ENCODE measurements at places on chromosomes 1 and 21.

GRCh38 chr1:3036447-3037280 is 15.4 kb downstream of the ACTRT2 start:
- DNase-seq: no peak

- DNase-seq: no peak
Observed at GRCh38 chr1:180097326-180097605, 57.4 kb upstream of the QSOX1 start.

DNA sequence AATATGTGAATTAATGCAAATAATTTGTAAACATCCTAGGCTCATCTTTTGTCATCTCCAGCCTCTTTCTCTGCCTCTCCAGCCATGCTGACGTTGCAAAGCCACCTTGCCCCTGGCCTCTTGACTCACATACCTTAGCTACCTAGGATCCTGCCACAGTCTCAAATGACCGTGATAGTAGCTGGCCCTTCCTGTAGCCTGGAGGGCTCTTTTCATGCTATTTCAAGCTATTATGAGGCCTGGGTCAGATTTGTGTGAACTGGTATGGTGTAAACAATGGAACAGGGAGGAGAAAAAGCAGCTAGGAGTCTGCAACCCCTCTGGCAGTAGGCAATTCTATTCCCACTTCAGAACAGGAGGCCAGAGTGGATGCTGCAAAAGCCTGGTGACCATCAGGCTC is 337.7 kb downstream of the DISC1 start:
- no peak for DNase-seq

DNA sequence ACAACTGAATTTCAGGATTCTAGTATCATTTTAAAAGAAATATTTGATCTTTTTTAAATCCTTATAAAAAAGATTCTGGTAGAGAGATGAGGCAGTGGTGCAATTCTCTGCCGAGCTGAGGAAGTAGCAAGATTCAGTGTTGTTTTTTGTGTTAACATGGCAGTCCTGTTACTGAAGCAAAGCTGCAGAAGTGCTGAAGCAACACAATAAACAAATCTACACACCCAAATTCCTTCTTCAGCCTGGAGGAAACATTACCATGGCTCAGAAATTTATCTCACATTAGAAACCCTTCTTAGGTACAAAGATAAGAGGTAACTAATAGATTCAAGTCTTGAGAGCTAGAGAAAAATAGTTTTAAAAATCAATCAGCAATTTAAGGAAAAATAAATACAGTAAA is 216.0 kb downstream of the DENND1B start:
- DNase-seq: no peak

DNA sequence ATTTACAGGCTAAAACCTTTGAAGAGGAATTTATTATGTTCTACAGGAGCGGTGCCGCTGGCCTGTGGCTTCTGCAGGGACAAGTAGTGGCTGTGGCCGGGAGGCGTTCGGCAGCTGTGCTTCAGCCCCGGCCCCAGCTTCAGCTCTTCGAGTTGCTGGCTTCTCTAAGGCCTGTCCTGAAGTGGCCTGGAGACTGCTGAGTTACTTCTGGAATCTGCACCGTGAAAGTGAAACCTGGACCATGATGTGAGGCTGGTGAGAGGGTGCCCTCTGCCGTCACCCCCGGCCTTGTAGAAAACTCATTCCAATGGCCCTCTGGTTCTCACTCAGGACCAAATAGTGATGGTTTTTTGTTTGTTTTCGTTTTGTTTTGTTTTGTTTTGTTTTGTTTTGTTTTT is 48.1 kb downstream of the PRKCZ start:
- DNase-seq: no peak

DNA sequence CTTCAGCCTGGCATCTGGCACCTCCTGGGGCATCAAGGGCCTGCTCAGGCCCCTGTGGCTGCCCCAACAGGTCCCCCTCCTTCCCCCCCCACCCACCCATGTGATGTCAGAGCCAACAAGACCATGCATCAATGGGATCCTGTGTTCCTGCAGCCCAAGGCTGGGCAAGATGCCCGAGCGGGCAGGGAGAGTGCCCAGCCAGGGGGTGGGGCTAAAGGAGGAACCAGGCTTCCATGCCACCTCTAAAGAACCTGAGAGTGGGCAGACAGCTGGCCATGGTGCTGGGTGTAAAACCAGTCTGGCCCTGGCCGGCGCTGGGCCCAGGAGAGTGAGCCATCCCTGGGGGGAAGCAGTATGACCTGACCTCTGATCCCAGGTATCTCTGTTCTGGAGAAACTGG is 7.6 kb downstream of the COL16A1 start:
- no peak for DNase-seq

DNA sequence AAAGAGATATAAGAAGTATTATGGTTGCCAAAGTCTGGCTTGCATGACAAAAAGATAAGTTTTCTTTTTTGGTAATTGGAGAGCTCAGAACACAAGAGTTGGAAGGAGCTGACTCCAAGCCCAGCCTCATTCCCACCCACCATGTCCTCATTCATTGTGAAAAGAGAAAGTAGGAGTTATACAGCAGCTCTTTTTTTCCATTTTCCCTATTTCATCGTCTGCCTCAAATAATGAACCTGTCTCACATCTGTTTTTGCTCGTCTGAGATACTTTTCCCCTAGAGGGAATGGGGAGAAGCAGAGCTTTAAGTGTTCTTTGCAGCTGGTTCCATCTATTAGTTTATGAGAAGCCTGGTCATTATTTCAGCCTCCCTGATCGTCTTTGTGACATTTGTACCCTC is 34.7 kb downstream of the AGT start:
- no peak for DNase-seq

DNA sequence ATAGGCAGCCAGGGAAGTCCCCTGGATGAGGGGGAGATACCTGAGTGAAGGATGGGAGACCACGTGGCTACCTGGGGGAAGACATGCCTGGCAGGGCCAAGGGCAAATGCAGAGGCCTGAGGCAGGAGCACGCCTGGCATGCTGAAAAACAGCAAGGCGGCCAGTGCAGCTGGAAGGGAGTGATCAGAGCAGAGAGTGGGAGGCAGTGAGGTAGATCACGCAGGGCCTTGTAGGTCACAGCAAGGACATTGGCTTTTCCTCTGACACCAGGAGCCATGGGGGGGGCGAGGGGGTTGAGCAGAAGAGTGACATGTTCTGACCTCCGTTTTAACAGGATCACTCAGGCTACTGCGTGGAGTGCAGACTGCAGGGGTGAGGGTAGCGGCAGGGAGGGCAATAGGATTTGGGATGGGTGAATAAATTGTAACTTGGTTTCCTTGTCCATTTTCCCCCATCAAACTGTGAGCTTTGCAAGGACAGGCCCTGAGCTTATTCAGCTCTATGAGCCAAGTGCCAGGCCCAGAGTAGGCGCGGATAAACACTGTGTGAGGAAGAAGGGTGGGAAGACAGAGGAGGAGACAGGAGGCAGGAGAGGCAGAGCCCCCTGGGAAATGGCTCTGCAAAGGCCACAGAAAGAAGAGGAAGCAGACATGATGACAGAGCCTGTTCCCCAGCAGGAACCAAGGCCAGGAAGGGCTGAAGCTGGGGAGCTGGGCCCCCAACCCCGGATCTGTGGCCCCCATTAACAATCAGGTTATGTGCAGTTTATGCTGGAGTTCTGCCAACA is 16.6 kb downstream of the IFI6 start:
- DNase-seq: peak; percentile 85

- no peak for DNase-seq
Observed at GRCh38 chr1:33289858-33290154, 31.1 kb downstream of the A3GALT2 start.

- DNase-seq: no peak
Observed at GRCh38 chr1:19888112-19888511, 5.9 kb downstream of the OTUD3 start.

GRCh38 chr1:18145851-18146618 is 38.4 kb downstream of the IGSF21 start:
- DNase-seq: no peak

GRCh38 chr1:212584092-212584886 is 24.3 kb upstream of the ATF3 start:
- no peak for DNase-seq

DNA sequence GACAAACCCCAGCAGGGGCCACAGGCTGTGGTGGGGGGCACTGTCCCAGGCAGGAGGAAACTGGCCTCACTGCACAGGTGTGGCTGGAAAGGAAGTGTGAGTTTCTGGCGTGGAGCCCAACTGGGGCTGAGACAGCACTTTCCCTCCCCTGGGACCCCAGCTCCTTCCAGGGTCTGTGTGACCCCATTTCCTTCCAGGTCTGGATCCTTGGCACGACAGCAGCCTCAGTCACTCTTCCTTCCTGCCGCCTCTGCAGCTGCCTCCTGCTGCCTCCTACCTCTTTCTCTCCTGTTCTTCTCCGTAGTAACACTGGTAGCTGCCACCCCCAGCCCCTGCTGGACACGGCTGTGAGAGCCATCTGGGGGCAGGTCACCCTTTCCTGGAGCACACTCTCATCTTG is 88.0 kb downstream of the SIK1 start:
- DNase-seq: no peak
